ENCODE measurements at places on chromosomes 13 and 19.

- DNase-seq = no peak
Measured at GRCh38 chr13:40047322-40047771, 391.9 kb downstream of the COG6 start.

DNA sequence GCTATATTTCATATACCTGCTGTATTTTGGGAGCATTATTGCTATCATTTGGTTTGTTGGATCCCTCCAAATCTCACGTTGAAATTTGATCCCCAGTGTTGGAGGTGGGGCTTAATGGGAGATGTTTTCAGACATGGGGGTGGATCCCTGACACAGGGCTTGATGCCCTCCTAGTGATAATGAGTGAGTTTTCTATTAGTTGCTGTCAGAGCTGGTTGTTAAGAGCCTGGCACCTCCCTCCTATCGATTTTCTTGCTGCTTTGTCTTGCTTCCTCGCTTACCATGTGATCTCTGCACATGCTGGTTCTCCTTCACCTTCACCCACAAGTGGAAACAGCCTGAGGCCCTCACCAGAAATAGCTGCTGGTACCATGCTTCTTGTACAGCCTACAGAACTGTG lies 259.9 kb upstream of the STARD13 start:
- no peak for DNase-seq

DNA sequence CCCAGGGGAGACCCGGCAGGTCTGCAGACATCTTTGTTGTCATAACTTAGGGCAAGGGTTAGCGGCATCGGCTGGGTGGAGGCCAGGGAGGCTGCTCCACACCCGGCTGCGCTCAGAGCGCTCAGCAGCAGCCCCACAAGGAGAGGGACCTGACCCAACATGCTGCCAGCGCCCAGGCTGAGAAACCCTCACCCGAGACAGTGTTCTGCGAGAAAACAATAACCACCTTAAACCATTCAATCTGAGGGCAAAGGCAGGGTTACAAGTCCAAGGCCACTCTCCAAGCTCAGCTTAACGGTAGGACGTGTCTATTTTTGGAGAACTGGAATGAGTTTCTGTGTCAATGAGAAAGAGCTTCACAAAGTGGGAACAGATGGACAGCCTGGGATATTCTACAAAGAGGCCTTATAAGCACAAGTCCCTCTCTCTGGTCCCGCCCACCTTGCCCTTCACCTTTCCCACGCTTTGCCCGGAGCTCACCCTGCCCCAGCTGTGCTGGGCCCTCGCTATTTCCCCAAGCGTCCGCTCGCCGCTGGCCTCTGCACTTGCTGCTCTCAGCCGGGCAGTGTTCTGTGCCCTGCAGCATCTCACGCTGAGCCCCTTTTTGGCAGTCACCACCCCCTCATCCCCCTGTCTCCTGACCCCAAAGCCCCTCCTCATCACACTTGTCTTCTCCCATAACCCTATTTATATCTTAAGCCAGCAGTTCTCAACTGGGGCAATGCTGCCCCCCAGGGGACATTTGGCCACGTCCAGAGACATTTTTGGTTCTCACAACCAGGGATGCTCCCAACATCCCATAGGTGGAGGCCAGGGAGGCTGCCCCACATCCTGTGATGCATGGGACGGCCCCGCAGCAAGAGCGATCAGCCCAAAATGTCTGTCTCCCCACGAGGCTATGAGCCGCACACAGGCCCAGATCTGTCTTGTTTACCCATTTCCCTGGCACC lies 17.6 kb downstream of the PPP1R12C start:
- peak; percentile 33 for DNase-seq

DNA sequence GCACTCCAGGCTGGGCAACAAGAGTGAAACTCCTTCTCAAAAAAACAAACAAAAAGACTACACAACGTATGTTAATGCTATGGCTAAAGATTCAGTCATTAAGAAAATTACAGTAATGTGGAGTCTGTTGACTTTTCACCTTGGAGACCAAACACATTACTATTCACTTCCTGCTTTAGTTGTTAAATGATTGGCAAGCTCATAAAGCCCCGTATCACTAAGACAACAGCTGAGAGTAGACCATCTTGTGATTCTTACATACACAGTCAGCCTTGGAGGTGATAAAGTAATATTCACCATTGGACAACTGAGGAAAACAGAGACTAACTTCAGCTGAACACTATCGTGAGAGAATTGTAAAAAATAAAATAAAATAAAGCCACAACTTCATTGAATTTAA lies 86.5 kb downstream of the KCTD12 start:
- peak; percentile 65 for DNase-seq

GRCh38 chr13:28958018-28958417 lies 137.9 kb downstream of the MTUS2 start:
- no peak for DNase-seq

- DNase-seq = peak; percentile 94
Measured at GRCh38 chr19:11355160-11356073, at the start of gene PLPPR2. TSS of gene PLPPR2 (plus strand) at chr19:11355432. CDS start at chr19:11357674, 2,242 bp downstream.

DNA sequence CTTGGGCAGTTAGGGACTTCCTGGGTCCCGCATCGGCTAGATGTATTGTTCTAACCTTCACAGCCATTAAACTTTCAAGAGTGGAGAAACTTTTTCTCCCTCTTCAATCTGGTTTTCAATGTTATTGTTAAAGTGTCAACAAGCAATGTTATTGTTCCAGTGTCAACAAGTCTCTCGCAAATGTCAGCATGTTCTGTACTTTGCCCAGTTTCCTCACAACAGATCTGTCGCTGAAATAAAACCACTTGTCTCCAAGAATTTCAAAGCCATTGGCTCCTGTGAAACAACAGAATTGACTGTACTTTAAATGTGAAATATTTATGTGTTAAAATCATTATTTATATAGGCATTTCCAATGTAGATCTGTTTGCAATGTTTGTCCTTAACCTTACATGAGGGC lies 138.0 kb downstream of the ITGBL1 start:
- DNase-seq = no peak

- DNase-seq = peak; percentile 23
Measured at GRCh38 chr19:10419200-10419645, 1.1 kb upstream of the PDE4A start.

- no peak for DNase-seq
Measured at GRCh38 chr13:70375718-70376117, 267.5 kb upstream of the KLHL1 start.

DNA sequence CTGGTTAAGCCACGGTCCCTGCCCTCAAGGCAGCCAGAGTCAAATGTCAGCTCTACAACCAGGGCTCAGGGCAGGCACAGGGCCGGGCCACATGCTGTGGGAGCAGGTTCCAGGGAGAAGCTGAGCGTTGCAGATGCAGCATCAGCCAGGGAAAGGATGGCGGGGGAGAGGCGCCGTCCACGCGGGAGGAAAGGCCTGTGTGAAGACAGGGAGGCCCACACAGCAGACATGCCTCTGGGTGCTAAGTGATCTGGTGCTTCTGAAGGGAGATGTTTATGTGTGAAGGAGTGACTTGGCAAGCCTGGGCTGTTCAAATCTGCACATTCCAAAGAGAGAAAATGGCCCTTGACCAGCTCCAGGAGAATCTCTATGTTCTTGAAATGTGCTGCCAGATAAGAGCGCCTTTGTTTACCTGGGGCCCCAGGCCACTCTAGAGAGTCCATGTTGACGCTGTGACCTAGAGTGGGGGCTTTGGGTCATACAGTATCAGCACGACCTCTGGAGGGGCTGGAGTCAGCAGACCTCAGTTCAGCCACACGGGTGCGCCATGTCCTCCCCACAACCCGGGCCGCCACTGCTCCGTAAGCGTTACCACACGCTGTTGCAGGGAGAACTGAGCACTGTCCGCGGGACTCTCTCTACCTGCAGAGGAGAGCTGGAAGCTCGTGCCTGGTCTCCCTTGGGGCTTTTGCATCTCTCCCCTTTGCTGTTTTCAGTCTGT lies 15.9 kb upstream of the ATF5 start:
- no peak for DNase-seq

- DNase-seq = no peak
Measured at GRCh38 chr19:49155820-49156346, 687 bp upstream of the HRC start.

- DNase-seq = peak; percentile 85
Measured at GRCh38 chr13:90867336-90867683, 480.2 kb upstream of the MIR17HG start.

GRCh38 chr13:89136678-89137077 lies 1465.5 kb downstream of the SLITRK5 start:
- DNase-seq = no peak

DNA sequence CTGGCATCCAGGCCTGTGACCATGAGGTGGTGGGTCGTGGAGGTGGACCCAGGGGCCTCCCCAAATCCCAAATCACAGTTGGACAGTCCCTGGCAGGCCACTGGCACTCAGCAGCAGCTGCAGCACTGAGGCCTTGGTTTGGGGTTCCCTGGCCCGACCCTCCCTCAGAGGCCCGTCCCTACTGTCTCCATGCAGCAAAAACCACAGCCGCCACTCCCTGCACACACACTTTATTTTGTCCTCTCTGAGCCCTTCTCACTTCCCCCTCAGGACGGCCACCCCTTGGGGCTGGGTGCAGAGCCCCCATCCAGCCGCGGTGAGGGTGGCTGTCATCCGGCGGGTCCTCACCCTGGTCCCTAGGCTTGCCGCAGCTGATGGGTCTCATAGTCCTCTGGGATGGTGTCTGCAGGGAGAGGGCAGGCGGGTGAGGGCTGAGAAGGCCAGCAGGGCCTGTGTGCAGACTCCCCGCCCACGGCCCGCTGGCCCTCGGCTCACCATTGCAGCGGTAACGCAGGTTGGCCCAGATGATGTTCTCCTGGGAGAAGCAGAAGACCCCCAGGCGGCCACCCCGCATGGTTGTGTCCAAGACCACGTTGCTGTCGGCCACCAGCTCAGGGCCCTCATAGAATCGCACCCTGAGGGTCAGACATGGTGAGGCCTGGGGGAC lies 8.4 kb downstream of the COMP start:
- no peak for DNase-seq

- peak; percentile 66 for DNase-seq
Measured at GRCh38 chr13:20127562-20128458, 33.0 kb downstream of the GJA3 start.

GRCh38 chr19:31135841-31136240 lies 213.4 kb downstream of the TSHZ3 start:
- DNase-seq = no peak

DNA sequence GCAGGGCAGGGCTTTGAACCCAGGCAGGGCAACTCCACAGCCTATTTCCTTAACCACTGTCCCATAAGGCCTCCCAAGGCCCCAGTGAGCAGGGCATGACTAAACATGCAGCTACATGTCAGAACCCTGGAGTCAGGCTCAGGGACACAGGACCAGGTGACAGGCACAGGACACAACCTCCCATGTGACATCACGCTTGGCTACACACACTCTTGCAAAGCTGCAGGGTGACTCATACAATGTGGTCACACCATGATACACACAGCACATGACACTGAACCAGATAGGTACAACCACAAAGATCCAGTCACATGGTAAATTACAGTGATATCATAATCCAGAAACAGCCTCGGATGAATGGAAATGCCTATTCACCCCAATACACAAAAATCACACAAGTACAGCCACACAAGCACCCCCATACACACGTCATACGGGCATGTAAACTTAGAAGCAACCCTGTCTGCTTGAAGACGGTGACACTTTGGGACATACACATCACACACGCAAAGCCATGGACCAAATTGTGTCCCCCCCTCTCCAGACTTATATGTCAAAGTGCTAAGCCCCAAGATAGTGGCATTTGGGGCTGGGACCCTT lies 14.5 kb downstream of the KLK4 start:
- peak; percentile 80 for DNase-seq

DNA sequence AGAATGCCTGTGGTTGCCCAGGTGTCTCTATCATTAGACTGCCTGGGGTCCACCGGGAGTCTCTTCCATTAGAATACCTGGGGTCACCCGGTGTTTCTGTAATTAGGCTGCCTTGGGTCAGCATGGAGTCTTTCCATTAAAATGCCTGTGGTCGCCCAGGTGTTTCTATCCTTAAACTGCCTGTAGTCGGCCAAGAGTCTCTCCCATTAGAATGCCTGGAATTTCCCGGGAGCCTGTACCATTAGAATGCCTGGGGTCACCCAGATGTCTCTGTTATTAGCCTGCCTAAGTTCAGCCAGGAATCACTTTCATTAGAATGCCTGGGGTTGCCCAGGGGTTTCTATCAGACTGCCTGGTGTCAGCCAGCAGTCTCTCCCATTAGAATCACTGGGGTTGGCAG lies 1492.8 kb downstream of the UQCRFS1 start:
- no peak for DNase-seq

DNA sequence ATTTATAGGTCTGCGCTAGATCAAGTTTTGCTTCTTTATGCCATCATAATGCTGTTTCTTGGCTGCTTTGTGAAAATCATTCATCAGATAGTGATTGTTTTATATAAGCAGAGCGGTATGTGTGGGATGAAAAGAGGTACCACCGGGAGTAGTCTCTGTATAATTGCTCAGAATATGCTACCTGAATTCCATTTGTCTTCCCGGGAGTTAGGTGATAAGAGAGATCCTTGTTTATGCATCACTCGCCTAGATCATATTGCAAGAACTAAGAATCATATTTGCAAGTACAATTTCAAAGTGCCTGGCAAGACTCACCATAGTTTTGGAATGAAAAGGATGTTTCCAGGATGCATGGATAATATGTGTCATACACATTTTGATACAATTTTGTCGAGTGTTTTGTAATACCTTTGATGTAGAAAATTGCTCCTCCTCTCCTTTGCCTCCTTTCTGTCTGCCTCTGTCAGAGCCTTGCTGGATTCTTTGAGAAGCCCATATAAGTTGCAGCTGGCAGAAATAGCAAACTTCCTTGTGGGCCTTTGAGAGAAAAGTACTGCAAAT lies 1306.0 kb upstream of the SLC10A2 start:
- no peak for DNase-seq

GRCh38 chr19:33514885-33515551 lies 6.6 kb downstream of the PEPD start:
- no peak for DNase-seq

GRCh38 chr19:13797870-13798269 lies 2.6 kb downstream of the ZSWIM4 start:
- DNase-seq = peak; percentile 38

- peak; percentile 31 for DNase-seq
Measured at GRCh38 chr13:109785141-109785891, 1.1 kb downstream of the IRS2 start.

DNA sequence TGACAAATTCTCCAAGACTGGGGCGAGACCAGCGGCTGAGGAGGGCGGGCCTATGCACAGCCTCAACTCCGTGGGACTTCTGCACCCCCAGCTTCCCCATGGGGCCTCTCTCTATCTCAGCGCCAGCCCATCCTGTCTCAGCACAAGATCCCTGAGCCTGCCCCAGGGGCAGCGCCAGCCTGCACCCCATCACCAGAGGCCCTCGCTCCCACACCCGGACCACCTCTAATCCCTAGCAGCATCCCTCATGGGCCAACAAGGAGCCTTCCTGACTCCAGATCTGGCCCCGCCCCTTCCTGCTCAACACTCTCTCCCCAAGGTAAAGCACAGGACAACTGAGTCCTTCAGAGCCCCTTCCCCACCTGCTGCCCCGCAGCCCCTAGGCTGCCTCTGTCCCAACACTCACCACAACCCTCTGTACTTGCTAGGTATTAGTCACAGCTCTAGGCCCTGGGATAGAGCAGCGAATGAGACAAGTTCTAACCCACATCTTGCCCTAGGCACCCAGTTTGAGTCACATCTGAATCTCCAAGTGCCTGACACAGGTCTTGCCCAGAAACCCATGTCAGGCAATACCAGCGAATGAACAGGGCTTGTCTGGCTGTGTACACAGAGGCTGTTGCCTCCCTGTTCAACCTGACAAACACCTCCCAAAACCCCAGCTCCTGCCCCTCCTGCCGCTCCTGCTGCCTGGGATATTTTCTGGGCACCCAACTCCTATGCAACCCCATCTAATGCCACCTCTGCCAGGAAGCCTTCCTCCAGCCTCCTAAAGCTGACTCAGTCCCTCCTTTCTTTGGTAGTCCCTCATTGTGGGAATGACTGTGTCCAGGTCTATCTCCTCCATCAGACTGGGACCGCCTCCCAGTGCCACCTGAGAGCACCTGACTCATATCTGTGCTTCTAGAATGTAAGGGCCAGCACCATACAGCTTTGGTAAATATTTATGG lies 18.6 kb downstream of the GRIK5 start:
- DNase-seq = no peak

Data from inflammatory macrophage treated with lipopolysaccharide for 4 hours (primary cell).